Memory B cell (primary cell): ENCODE measurements at places on chromosomes 4 and X.

- DNase-seq = no peak
These were observed 34.5 kb upstream of the HERC5 start for GRCh38 chr4:88422403-88422802.

DNA sequence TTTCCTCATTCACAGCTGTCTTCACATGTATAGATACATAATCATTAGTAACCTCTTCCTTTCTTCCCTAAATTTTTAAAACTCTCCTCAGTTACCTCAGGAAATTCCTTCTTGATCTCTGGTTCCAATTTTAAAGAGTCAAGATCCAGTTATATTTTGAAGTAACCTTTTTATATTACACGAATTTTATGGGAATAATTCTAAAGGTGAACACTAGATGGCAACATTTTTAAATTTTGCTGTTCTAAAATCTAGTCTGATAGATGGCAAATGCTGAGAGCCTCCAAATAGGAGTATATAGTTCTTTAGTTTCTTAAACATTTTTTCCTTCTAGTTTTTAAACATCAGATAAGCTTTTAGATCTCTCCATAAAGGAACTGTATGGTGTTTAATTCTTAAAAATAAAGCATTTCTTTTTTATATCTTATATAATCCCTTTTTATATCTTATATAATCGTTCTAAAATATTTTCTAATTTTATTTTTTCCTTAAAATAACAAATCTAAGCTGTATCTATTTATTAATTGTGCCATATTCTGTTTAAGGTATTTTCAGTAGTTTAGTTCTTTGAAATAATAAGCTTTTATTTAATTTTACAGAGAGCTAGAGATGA, 37.9 kb upstream of the PAPSS1 start:
- DNase-seq = no peak

GRCh38 chr4:70336043-70336442, 1.3 kb downstream of the CABS1 start:
- no peak for DNase-seq

DNA sequence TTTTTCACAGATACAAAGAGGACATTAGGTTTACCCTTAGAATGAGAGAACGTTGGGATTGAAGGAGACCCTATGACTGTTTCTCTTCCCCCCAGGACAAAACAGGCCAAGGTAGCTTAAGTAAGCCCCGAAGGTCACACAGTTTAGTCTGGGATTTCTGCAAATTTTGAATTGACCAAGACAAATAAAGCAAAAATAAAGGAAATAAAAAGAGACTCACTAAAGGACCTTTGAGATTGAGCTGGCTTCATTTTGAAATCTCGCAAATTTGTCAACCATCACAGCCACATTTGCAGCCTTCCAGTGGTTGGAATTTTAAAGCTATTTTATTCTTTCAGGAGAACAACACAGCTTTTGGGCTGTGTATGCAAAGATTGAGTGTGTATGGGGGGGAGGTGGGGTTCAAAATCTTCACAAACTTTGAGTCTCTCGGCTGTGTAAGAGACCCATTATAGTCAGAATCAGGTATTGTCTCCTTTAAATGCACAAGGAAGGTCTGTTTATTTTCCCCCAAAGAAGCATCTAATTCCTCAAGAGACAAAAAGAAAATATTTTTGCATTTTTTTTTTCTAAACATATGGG, 4.2 kb downstream of the TMSB4X start:
- DNase-seq = no peak

DNA sequence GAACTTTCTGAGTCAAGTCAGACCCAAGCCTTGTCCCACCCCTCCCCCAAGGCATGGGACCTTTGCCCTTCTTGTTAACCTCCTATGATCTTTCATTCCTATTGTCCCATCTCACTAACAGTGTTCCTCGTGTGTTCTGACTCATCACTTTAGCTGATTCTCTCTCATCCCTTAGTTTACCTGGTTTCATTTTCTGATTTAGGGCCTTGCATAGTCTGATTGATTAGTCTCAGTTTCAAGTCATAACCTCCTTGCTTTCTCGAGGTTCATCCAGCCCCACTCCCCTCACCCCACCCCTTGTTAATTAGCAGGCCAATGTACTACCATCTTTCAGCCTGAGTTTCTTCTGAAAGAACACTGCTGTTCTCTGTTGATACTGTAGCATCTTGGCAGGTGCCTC, 517.4 kb downstream of the RPA4 start:
- DNase-seq = no peak

DNA sequence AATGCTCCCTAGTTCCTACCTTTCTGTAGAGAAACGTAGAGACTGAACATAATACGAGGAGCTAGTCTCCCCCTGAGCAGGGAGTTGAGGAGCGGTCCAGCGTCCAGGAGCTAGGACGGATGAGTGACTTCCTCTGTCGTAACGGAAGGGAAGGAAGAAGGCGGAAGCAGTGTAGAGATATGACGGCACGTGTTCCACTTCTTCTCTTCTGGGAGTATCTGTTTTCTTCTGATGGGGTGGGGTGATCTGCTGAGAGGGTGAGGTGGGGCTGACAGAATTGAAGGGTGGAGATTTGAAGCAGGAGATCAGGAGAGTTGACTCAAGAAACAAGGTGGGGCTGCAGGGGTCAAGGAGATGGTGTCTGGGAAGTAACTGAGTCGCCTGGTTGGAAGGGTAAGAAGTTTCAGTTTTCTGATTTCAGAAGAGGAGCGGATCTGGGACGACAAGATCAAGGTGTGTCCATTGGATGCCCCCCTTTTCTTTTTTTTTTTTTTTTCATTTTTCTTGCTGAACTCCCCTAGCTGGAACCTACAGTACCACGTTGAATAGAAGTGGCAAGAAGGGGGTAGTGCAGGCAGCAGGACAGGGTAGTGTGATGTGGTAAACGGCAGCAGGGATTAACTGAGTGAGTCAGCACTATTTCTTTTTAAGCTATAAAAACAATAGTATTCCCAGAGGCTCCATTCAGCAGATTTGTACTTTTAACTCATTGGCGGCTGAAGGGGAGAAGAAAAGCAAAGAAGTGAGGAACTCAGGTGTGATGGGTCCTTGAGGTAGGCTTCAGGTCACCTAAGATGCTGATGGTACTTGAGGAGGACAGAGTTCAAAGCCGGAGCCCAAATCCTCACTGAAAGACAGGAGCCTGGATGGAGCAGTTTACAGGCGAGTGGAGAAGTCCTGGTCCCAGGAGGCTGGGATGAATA, 50.8 kb upstream of the SETD7 start:
- DNase-seq = no peak

DNA sequence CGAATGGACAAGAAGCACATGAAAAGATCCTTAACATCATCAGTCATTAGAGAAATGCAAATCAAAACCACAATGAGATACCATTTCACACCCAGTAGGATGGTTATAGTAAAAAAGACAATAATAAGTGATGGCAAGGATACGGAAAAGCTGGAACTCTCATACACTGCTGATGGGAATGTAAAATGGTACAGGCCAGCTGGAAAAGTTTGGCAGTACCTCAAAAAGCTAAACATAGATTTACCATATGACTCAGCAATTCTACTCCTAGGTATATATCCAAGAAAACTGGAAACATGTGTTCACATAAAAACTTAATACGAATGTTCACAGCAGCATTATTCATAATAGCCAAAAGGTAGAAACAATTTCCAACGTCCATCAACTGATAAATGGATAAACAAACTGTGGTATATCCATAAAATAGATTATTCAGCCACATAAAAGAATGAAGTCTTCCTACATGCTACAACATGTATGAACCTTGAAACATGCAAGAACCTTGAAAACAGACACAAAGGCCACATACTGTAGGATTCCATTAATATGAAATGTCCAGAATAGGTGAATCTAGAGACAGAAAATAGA, 11.9 kb downstream of the RPS6KA3 start:
- DNase-seq = no peak

- peak; percentile 28 for DNase-seq
These were observed 35.3 kb upstream of the WAS start for GRCh38 chrX:48648336-48648751.

DNA sequence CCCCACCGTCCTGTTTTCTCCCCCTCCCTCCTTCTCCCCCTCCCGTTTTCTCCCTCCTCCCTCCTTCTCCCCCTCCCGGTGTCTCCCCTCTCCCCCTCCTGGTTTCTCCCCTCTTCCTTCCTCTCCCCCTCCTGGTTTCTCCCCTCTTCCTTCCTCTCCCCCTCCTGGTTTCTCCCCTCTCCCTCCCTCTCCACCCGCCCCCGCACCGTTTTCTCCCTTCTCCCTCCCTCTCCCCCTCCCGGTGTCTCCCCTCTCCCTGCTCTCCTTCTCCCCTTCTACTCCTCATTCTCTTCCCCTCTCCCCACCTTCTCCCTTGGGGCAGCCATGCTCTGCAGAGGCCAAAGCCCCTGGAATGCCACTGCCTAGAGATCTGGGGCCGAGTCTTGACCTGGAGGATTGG, 12.2 kb downstream of the SH3TC1 start:
- DNase-seq = no peak

- no peak for DNase-seq
These were observed at the start of gene RBM47 for GRCh38 chr4:40629401-40630334. TSS of gene RBM47 (minus strand) at chr4:40629864. CDS start at chr4:40438893, 190,971 bp downstream.

DNA sequence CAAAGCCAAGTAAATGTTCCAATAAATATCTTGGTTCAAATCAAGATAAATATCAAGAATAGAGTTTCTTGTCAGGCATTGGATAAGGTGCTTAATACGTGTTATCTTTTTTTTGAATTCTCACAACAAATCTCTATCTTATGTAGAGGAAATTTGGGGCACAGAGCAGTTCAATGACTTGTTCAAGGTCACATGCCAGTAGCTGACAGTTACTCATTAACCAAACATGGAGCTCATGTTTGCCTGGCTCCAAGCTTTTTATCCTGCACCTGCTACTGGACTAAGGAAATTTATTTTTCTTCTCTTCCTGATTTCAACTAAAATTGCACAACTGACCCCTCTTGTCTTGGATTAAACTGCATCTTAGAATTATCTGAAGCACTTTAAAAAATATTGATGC, 76.3 kb downstream of the ATP10D start:
- DNase-seq = no peak

DNA sequence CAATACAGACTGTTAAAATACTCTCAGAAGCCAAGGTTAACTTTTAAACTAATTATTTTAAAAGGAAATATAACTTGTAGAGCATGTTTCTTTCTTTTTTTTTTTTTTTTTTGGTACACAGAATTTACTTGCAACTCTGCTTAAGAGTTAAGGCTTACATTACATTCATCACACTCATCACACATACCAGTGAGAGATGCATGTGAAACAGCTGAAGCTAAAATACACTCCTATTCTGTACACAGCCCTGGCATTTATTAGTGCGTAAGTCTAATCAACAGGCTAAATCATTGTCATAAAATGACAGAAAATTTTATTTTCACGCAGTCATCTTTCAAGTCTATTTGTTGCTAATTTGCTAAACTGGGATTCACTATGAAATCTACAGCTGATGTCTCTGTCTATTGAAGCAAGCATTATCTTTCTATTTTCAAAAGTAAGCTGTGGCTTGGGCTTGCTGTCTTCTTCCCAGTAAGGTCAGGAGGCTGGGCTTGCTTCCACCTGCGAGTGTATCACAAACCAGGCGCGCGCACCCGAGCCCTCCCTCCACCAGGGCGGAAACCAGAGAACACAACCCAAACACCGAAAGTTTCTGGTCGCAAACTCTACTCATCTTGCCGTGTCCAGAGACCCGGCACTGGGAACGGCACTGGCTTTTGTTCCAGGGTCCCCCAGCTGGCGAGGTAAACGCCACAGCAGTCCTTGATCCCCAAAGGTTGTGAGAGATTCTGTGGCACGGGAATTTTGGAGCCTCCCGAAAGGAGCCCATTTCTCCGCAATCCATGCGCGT, 3.9 kb downstream of the MAML3 start:
- DNase-seq = no peak

DNA sequence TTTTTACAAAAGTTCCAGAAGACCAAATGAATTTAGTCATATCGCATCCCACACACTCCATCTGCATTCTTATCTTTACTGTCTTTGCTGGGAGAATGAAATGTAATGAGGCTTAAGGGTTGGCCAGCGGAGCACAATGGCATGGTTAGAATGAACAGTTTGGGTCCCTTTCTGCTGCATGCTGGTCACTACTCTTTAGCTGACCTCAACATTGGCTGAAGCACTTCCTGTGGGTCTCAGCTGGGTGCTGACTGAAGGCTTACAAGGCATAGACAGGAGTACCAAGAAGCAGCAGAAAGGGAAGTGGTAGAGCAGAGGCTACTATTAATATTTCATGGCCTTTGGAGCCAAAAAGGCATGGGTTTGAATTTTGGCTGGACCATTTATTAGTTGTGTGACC, 159.4 kb upstream of the GPC4 start:
- DNase-seq = no peak

- no peak for DNase-seq
These were observed 167.4 kb upstream of the LDB2 start for GRCh38 chr4:17065821-17066220.

DNA sequence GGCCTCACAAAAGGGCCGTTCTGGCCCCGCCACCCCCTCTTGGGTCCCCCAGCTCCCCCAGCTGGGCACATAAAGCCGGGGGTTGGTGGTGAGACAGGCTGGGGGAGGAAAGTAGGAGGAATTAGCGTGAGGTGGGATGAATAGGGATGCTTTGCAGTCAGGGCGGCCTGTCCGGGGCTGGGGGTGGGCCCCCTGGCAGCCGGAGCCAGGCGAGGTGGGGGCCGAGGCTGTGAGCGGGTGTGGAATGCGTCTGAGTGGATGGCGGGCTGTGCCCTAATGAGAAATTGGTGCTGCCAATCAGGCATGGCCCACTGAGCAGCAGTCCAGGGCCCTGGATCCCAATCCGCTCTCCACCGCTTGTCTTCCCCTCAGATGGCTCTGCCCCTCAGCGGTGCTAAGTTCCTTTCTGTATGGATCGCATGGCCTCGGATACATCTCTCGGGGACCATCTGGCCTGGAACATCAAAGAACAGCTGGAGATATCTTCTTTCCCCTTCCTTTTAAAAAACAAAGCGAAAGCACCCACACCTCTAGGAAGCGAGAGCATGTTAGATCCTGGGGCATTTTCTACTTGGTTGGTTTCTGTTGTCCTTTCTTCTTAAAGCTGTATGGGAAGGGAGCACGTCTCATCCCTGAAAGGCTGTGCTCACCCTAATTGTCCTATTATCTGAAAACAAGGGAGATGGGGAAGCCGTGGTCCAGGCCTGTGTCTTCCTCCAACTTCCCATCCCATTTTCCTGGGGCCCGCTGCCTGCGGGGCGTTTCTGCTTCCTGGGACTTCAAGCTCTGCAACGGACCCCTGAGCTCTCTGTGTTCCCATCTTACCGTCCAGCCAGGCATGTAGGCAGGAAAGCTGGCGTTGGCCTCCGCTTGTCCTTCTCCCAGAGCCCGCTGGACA, 106.9 kb downstream of the SORCS2 start:
- DNase-seq = no peak

GRCh38 chr4:71841336-71841735, 57.5 kb upstream of the GC start:
- no peak for DNase-seq
